Stimulated activated CD4-positive, alpha-beta T cell treated with anti-CD3 and anti-CD28 coated beads, Interleukin-1b, Interleukin-23, amount 100 ng/mL, for 24 hours (primary cell): ENCODE measurements at places on chromosomes 2 and 18.

DNA sequence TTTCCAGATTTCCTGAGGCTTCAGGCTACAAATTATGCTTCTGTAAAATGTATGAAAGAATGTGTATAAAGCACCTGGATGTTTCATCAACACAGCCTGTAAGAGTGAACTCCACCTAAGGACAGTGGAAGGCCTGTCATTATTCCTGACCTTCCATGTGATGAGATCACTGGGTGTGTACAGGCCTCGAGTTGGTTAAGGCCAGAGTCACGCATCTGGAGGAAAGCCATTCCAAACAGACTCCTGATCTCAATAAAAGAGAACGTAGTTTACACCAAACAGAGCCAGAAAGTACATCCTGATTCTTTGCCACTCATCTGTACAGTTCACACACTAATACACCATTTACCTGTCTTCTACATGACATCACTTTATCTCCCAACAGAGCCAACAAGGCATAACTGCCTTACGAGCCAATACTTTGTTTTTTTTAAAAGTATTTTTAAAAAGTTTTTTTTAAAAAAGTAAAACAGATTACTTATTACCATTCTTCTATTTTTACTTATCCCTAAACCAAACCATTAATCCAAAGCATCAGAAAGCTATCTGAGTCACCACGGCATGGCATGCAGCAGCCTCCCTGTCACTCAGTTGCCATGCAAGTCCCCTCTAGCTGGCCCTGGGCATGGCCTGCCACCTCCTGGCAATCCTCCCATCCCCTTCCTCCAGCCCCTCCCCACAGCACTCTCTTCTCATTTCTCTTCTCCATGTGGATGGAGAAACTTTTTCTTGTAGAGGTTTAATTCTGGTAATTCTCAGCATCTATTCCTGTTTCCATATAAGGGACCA is 78.8 kb upstream of the TFCP2L1 start:
- DNase-seq, result no peak

GRCh38 chr18:70469916-70470315 is 181.1 kb downstream of the SOCS6 start:
- DNase-seq, result no peak

- no peak for DNase-seq
These were observed 180.1 kb downstream of the ST6GAL2 start for GRCh38 chr2:106705877-106706276.

- DNase-seq, result no peak
These were observed 46.7 kb downstream of the ANO7 start for GRCh38 chr2:241234962-241235740.

DNA sequence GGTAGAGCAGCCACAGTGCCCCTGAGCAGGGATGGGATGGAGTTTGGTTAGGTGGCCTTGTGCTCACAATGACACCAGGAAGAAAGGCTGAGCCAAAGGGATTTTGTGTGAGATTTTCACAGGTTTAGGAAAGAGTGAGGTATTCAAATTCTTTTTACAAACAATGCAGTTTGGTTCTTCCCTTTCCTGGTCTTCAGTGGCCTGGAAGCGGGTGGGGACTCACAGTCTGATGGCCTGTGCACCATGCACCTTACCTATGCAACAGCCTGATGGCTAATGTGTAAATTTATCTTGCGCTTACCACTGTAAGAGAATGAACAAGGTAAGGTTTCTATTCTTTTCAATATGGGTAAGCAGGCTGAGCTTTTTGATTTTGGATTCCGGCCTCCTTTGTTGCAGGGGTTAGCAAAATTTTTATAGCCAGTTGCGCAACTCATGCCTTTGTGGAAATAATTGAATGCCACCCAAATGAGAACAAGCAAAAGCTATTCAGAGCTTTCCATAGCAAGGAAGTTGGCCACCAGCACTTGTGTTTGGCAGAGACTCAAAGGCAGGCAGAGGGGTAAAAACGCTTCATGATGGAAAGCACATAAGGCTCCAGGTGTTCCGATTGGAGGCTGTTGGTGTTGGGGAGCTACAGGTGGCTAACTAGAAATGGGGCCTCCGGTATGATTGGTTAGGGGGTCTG is 23.8 kb upstream of the IL1R2 start:
- DNase-seq, result no peak

GRCh38 chr2:100624536-100624935 is 61.7 kb downstream of the PDCL3 start:
- no peak for DNase-seq

- peak; percentile 51 for DNase-seq
These were observed 4.7 kb upstream of the HPCAL1 start for GRCh38 chr2:10297959-10298531.

DNA sequence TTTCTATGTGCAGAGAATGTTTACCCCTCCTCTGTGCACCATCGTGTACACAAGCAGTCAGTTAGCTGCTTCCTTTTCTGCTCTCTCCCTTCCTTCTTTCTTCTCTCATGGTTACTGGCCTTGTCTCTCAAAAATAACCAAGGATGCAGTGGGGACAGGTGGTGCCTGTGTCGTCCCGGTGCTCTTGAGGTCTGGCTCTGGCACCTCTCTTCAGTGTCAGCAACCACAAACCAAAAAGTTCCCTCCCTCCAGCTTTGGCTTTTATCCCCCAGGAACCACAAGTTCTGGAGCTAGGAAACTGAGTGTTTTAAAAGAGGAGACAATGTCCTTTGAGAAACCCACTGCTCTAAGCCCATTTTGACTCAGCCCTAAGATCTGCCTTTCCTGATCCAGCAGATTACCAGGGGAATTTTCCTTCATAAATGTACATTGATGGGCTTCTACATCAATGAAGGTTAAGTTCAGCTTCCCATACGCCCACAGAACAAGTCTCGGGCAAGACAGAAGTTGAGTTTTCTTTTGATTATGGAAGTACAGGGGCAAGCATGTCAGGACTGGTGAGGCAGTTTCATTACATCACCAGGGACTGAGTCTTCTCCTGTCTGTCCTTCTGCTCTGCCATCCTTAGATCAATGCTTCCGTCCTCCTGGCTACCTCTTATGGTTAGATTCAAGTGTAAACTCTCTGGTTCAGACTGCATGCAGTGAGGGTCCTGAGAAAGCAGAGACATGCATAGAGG is 232.2 kb downstream of the SETBP1 start:
- no peak for DNase-seq

DNA sequence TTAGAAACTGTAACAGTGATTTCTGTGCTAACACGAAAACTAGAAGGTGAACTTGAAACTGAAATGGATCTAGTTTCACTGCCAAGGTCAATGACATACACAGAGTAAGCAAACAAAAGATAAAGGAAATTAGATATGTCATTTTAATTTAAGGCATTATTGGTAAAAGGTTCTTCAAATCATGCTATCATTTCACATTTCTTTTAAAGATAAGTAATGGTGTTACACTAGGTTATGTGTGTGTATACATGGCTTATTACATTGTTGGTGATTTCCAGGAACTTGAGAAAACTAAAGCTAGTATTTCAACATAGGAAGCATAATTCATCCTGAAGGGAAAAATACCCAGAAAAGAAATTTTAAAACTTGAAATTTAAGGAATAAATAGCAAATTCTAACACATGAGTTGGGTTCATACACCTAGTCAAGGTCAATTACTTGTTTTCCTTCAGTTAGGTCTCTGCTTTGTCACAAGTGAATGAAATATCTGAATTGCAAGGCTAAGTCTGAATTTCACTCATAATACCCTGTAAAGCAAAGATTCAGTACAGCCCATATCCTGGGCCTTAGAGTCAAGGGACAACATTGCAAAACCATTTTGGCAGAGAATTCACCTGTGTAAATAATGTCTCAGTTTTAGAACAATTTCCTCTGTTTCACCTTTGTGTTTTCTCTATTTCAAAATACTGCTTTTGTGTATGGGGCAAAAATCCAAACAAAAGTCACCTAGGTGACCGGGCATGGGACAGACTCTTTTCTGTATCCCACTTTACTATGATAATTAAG is 141.6 kb downstream of the SRBD1 start:
- DNase-seq, result no peak
